ENCODE measurements at places on chromosomes 11 and 22.

DNA sequence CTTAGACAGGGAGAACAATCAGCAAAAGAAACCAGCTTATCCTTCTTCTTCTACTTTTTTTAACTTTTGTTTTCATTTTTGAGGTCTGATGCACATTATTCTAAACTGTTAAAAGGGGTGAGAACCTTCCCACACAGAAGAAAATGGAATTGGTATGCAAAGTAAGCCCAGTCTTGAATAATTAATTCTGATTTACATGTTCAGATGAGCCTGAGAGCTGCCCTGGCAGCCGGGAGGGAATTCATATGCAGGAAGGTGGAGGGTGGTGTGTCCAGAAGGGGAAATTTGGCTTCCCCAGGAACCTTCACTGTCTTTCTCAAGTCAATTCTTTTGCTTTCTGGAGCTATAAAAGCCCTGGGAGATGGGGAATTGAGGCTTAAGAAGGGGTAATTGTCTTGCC is 181.0 kb downstream of the INSC start:
- no peak for DNase-seq

GRCh38 chr11:15663777-15664218 is 549.1 kb downstream of the INSC start:
- no peak for DNase-seq

DNA sequence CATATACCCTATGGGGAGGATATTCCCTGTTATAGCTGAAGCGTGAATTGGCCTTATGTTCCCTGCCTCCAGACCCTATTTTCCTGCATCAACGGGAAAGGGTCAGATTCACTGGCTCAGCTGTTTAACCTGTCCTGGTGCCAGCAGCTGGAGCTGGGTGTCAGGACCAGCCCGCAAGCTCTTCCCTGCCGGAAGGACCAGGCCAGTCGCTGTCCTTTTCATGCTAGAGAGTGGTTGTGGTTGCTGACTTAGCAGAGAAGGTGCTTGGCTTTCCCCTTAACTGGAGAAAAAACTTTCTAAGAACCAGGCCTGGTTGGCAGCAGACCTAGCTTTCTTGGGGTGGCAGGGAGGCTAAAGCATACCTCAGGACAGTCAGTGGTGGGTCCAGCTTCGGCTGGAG is 5.2 kb upstream of the SREBF2 start:
- DNase-seq, result no peak

- no peak for DNase-seq
Observed at GRCh38 chr22:20211997-20212753, 55.9 kb downstream of the RTN4R start.

DNA sequence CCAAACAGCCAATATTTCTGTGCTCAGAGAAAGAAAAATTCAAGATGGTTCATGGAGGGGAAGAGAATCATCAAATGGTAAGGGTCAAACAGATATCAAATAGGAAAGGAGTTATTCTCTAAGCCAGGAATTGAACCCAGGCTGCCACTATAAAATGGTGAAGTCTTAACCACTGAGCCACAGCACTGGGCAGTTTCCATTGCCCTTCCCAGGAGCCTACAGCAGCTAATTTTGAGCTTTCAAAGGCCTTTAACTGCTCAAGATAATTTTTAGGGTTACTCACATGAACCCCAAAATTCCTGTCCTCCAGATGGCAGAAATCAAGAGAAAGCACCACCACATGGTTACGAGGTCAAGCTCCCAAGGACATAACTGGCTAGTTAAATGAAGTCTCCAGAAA is 176.2 kb downstream of the KIF18A start:
- DNase-seq, result no peak

GRCh38 chr11:104124979-104125378 is 39.0 kb downstream of the PDGFD start:
- DNase-seq, result no peak

GRCh38 chr11:88303037-88303436 is 34.5 kb downstream of the CTSC start:
- DNase-seq, result no peak

GRCh38 chr11:9616042-9616675 is 42.7 kb downstream of the WEE1 start:
- DNase-seq, result no peak

Measured in hematopoietic multipotent progenitor cell treated with erythropoietin and hydrocortisone succinate and interleukin-3 and kit ligand, for 8 days (in vitro differentiated cells).